ENCODE measurements at places on chromosomes 6 and 20.

- no peak for DNase-seq
These were observed 195.5 kb downstream of the RIMS1 start for GRCh38 chr6:72081871-72082270.

- DNase-seq = no peak
These were observed 401.5 kb upstream of the SASH1 start for GRCh38 chr6:147941143-147941542.

DNA sequence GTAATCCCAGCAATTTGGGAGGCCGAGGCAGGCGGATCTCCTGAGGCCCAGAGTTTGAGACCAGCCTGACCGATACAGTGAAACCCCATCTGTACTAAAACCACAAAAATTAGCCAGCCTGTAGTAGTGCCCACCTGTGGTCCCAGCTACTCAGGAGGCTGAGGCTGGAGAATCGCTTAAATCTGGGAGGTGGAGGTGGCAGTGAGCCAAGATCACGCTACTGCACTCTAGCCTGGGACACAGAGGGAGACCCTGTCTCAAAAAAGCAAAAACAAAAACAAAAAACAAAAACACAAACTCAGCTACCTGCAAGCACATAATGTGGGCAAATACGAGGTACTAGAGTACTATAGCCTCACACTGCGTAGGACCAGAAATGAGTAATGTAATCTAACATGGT is 3.7 kb upstream of the SPATA2 start:
- no peak for DNase-seq

- DNase-seq = no peak
These were observed 42.6 kb upstream of the APCDD1L start for GRCh38 chr20:58557733-58558342.

DNA sequence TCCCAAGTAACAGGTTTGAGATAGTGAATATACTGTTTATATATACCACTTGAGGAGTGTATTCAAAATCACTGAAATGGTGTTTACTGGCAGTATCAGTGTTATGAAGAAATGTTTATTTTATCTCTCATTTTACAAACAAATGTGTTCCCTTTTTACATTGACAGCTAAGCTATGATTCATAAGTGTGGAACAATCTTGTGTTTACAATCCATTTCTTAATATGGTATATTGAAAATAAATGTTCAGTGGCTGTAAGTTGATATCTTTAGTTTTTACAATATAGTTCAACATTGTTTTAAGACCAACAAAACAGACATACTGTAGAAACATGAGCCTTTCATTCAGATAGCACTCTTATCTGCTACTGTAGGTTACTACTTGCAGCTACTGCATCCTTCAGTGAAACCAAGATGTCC is 14.3 kb downstream of the PHF3 start:
- no peak for DNase-seq

- DNase-seq = no peak
These were observed 11.0 kb downstream of the DHX35 start for GRCh38 chr20:38973107-38973506.

- no peak for DNase-seq
These were observed 10.5 kb upstream of the ZNF334 start for GRCh38 chr20:46523696-46524328.

GRCh38 chr6:26194329-26194701 is 107.1 kb downstream of the HFE start:
- no peak for DNase-seq

Data from stimulated activated CD8-positive, alpha-beta memory T cell treated with anti-CD3 and anti-CD28 coated beads, Interleukin-4, amount 100 ng/mL, for 4 hours (primary cell).